Activated CD4-positive, alpha-beta memory T cell treated with anti-CD3 and anti-CD28 coated beads, Interleukin-2, amount 10 ng/mL, durations not matched to agents 7 days and 5 days (primary cell): ENCODE measurements at places on chromosomes 7 and 10. TPM values are rescaled to one million over a fixed set of nuclear protein-coding genes. Genes with fewer than 3 reads are reported as not detected.

The OR13A1 gene
- total RNA-seq = not detected

The OGDHL gene
- not detected for total RNA-seq

The AMPH gene
- not detected for total RNA-seq

The RAB19 gene
- total RNA-seq = 4.8 TPM

The AHR gene
- 37.7 TPM for total RNA-seq

The FAM20C gene
- not detected for total RNA-seq

The PPP1R17 gene
- total RNA-seq = not detected

DNA sequence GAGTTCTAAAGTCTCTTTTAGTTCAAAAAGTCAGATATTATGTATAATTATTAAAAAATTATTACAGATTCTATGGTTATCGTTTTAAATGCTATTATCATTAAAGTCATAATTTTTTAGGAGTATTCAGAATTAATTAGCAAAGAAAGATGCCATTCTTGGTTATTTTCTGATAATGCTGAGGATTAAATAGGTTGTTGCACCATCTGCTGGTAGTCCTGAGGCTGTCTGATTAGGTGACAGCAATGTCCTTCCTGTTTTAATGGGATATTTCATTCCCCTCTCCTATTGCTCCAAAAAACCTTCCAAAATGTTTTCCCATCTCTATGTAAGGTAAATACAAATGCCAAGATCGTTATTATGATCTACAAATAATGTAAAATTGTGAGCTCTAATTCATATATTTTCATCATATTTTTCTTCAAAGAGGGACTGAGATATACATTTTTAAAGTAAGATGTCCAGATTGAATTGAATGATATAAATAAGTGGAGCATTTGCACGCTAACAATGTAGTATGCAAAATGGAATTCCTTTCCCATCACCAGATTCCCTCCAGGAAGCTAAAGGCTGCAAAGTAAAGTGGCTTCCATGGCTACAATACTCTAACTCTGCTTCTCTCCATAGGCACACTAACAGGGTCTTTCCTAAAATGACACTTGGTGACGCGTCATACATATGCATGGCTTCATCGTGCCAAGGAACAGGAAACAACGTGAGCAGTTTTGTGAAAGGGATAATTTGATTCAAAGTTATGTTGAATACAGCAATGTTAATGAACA, 58.8 kb upstream of the AKR1E2 start:
- no peak overlapping the region for H3K4me3 ChIP-seq
- DNase-seq = no peak
- H3K27me3 ChIP-seq = peaks cover 10% of the 10 kb centered on the region
- no peaks in the 10 kb centered on the region for H3K4me1 ChIP-seq
- no peak overlapping the region for H3K27ac ChIP-seq

DNA sequence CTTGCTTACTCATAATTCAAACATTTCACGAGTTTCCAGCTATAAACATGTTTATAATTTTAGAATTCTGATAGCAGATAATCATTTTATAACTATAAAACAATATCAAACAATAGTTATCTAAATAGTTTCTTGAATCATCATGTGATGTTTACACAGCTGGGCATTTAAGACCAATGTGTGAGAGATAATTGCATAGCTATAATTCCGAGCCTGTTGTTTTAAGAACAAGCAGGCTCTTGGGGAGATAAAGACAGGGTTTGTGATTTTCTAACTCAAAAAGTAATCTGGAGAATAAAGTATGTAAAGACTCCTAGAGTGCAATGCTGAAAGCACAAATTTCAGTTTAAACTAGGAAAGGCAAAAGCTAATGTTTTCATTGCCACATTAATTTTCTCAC, 331.2 kb downstream of the LRRTM3 start:
- no peaks in the 10 kb centered on the region for H3K36me3 ChIP-seq
- H3K4me1 ChIP-seq = no peaks in the 10 kb centered on the region
- H3K4me3 ChIP-seq = no peak overlapping the region
- no peak for DNase-seq
- no peaks in the 10 kb centered on the region for H3K27me3 ChIP-seq

GRCh38 chr7:139664434-139664833, 113.4 kb downstream of the HIPK2 start:
- H3K36me3 ChIP-seq = peaks cover 7% of the 10 kb centered on the region
- no peaks in the 10 kb centered on the region for H3K27me3 ChIP-seq
- no peak overlapping the region for H3K4me3 ChIP-seq
- DNase-seq = no peak
- no peak overlapping the region for H3K27ac ChIP-seq

GRCh38 chr10:86733260-86733671, 23.2 kb upstream of the BMPR1A start:
- no peak overlapping the region for H3K27ac ChIP-seq
- no peak for DNase-seq
- no peak overlapping the region for H3K4me3 ChIP-seq

DNA sequence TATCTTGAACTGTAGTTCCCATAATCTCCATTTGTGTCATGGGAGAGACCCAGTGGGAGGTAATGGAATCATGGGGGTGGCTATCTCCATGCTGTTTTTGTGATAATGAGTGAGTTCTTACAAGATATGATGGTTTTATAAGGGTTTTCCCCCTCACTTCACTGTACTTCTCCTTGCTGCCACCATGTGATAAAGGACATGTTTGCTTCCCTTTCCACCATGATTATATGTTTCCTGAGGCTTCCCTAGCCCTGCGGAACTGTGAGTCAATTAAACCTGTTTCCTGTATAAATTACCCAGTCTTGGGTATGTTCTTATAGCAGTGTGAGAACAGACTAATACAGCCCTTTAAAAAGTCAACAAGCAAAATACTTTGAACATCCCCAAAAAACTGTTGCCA, 427.7 kb downstream of the HTR7 start:
- no peak overlapping the region for H3K4me3 ChIP-seq
- no peaks in the 10 kb centered on the region for H3K36me3 ChIP-seq
- DNase-seq = no peak
- no peak overlapping the region for H3K27ac ChIP-seq
- H3K27me3 ChIP-seq = no peaks in the 10 kb centered on the region
- H3K4me1 ChIP-seq = no peaks in the 10 kb centered on the region

DNA sequence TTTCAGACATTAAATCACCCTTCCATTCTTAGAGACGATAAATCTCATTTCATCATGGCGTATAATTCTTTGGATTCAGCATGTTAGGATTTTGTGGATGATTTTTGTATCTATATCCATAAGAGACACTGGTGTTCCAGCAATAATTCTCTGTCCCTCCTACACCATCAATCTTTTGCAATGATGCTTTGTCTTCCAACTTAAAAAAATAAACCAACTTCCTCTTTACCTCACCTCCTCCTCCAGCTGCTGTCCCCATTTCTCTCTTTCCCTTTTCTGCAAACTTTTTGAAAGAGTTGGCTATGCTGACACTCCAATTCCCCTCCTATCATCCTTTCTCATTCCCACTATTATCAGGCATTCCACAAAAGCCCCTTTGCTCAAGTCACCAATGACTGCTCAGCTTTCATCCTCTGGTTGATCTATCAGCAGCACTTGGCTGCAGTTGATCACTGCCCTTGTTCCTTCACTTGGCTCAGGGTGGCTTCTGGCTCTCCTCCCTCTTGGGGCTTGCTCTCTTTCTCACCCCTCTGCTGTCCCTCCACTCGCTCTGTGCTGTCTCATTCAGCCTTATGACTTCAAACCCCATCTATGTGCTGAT, 130.0 kb downstream of the ARHGAP22 start:
- H3K4me1 ChIP-seq = no peaks in the 10 kb centered on the region
- no peak overlapping the region for H3K27ac ChIP-seq
- no peak overlapping the region for H3K4me3 ChIP-seq
- H3K27me3 ChIP-seq = peaks cover 18% of the 10 kb centered on the region

GRCh38 chr7:1466524-1467271, 7.4 kb upstream of the MICALL2 start:
- H3K27ac ChIP-seq = no peak overlapping the region
- H3K4me3 ChIP-seq = no peak overlapping the region
- peaks cover 2% of the 10 kb centered on the region for H3K4me1 ChIP-seq
- H3K27me3 ChIP-seq = no peaks in the 10 kb centered on the region
- DNase-seq = no peak
- no peaks in the 10 kb centered on the region for H3K36me3 ChIP-seq

DNA sequence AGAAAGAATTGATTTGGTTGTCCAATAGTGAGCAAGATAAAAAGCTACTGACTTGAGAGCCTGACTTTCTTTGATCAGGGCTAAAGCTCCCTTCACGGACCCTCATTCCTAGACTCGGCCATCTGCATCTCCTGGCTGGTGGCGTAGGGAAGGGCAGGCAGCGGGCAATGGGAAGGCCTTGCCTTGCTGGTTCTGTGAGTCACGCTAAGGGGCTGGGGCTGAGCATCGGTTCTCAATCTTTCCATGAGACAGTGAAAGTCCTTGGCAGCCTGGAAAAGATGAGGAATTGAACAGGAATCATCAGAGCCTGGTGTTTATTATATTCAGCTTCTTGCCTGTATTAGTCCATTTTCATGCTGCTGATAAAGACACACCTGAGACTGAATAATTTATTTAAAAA, 475.3 kb downstream of the PLXNA4 start:
- H3K27me3 ChIP-seq = peaks cover 3% of the 10 kb centered on the region
- H3K36me3 ChIP-seq = no peaks in the 10 kb centered on the region
- DNase-seq = no peak

DNA sequence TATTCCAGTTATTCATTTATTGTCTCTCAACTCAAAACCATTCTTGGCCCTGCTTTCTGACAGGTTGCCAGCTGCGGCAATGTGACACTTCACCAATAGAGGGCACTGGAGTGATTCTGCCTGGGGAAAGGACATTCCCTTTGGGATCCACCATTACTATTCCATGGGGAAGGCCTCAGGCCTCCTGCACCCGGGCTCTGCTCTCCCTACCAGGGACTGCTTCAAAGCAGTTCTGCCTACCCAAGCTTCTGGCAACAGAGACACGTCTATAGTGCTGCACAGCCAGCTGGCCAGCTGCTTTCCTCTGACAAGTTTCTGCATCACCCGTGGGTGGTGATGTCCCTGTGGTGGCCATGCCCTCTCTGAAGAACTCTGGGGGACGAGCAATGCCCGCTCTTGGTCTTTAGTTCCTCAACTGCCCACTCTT, 163.8 kb downstream of the ELMO1 start:
- H3K4me1 ChIP-seq = peaks cover 37% of the 10 kb centered on the region
- H3K4me3 ChIP-seq = no peak overlapping the region
- peak; percentile 42 for DNase-seq

DNA sequence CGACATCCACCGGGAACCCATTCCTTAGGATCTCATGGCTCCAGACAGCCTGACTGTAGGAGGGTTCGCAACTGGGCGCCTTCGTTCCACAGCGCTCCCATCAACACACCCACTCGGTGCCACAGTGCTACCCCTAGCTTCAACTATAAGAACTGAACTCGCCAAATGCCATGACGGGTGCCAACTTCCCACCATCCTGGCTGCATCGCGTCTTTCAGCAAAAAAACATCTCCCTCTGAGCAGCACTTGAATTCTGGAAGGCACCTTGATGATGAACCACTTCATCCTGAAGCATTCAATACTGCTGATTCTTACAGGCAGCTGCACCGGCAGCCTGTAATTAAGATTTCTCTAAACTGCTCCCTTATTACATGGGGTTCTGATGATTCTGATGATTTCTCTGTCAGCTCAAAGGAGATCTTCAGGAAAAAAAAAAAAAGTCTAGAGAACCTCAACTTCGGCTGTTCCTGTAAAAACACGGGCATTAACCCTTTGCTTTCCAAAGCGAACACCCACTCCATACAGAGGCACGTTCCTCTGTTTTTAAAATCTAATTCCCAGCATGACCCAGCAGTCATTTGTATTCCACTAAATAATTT, 1.3 kb downstream of the CYTH3 start:
- no peaks in the 10 kb centered on the region for H3K36me3 ChIP-seq
- H3K4me3 ChIP-seq = peak overlapping the region; percentile 70
- peak; percentile 33 for DNase-seq
- H3K27ac ChIP-seq = no peak overlapping the region
- H3K27me3 ChIP-seq = peaks cover 64% of the 10 kb centered on the region

GRCh38 chr10:43122826-43123225, 15.4 kb upstream of the CSGALNACT2 start:
- no peak overlapping the region for H3K4me3 ChIP-seq
- no peaks in the 10 kb centered on the region for H3K27me3 ChIP-seq
- peaks cover 76% of the 10 kb centered on the region for H3K4me1 ChIP-seq
- H3K27ac ChIP-seq = peak overlapping the region; percentile 88
- no peak for DNase-seq
- no peaks in the 10 kb centered on the region for H3K36me3 ChIP-seq

GRCh38 chr7:47678641-47679380, 96.9 kb upstream of the TNS3 start:
- H3K4me3 ChIP-seq = no peak overlapping the region
- no peak for DNase-seq
- H3K36me3 ChIP-seq = no peaks in the 10 kb centered on the region
- H3K27ac ChIP-seq = no peak overlapping the region
- no peaks in the 10 kb centered on the region for H3K27me3 ChIP-seq

DNA sequence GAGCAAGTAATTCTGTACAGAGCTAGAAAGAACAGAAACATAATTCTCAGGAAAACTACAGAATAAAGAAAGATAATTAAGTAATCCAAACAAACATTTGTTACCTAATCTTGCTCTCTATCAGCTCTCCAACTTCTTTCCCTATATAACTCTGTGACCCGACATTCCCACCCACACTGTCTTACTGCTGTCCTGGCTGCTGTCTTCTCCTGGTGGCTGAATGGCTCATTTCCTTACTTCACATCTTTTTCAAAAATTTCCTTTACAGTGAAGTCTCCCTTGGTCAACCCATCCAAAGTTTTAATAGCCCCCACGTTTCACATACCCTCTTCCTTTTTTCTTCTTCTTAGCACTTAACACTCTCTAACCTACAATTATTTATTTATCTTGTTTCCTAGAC, 64.0 kb downstream of the HYCC1 start:
- DNase-seq = no peak
- no peaks in the 10 kb centered on the region for H3K4me1 ChIP-seq
- H3K4me3 ChIP-seq = no peak overlapping the region
- no peaks in the 10 kb centered on the region for H3K27me3 ChIP-seq
- H3K27ac ChIP-seq = no peak overlapping the region

- H3K27ac ChIP-seq = no peak overlapping the region
- H3K4me1 ChIP-seq = no peaks in the 10 kb centered on the region
- DNase-seq = no peak
- H3K27me3 ChIP-seq = no peaks in the 10 kb centered on the region
- H3K36me3 ChIP-seq = no peaks in the 10 kb centered on the region
- no peak overlapping the region for H3K4me3 ChIP-seq
Measured at GRCh38 chr7:54076616-54077015, 465.6 kb upstream of the VSTM2A start.

- H3K4me3 ChIP-seq = no peak overlapping the region
- no peak overlapping the region for H3K27ac ChIP-seq
- H3K36me3 ChIP-seq = no peaks in the 10 kb centered on the region
- DNase-seq = no peak
- no peaks in the 10 kb centered on the region for H3K27me3 ChIP-seq
Measured at GRCh38 chr10:96700374-96701099, 19.8 kb downstream of the PIK3AP1 start.

GRCh38 chr7:71482284-71482683, 350.3 kb downstream of the GALNT17 start:
- no peak overlapping the region for H3K4me3 ChIP-seq
- H3K36me3 ChIP-seq = no peaks in the 10 kb centered on the region

GRCh38 chr7:116377721-116378120, 121.8 kb upstream of the CAV2 start:
- DNase-seq = no peak
- H3K4me3 ChIP-seq = no peak overlapping the region
- H3K36me3 ChIP-seq = no peaks in the 10 kb centered on the region
- no peak overlapping the region for H3K27ac ChIP-seq

- H3K4me3 ChIP-seq = no peak overlapping the region
- peaks cover 18% of the 10 kb centered on the region for H3K27me3 ChIP-seq
- DNase-seq = no peak
- no peak overlapping the region for H3K27ac ChIP-seq
- peaks cover 2% of the 10 kb centered on the region for H3K4me1 ChIP-seq
Measured at GRCh38 chr7:23332910-23333612, 33.9 kb downstream of the MALSU1 start.
